CD4-positive, alpha-beta T cell treated with Interleukin-10 for 1 hour (primary cell): ENCODE measurements at places on chromosomes 3 and 15.

DNA sequence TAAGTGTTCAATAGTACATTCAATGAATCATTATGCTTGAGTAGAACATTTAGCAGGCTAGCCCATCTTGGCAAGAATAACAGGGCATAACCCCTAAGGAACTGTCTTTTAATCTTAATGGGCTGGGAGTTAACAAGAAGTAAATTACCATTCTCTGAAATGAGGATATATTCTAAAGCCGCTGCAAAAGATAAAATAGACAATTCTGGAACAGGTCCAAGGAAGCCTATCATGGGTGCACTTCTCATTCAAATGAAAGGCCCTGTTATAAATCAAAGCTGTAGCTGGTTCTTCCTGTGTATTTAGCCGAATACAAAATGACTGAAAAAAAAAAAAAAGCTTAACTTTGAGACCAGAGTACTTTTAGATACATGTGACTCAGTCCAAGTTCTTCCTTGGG is 15.6 kb downstream of the MTHFS start:
- no peak for DNase-seq

DNA sequence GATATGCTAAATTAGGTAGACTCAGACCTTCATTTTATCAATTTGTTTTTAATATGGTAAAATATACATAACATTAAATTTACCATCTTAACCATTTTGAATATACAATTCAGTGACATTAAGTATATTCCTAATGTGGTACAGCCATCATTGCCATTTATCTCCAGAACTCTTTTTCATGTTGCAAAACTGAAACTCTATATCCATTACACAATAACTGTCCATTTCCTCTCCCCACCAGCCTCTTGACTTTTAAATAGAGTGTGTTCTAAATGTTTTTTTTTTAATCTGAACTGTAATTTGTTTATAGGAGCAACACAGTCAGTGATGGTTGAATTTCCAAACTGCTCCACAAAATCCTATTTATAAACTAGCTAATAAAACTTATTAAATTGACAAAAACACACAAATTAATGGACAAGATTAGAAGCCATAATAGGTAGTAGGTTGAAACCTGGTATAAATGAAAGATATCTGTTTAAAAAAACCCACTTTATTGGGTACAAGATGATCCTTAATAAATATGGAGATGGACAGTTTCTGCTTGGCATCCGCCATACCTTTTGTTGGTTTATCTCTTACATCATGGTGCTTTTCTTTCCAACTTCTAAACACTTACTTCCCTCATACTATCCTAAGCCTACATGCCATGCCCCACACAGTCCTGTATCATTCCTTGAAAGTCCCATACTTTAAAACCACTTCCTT is 142.4 kb downstream of the ZPLD1 start:
- DNase-seq, result no peak

- no peak for DNase-seq
Observed at GRCh38 chr3:23819599-23820360, 14.0 kb downstream of the UBE2E1 start.

- DNase-seq, result no peak
Observed at GRCh38 chr15:50791486-50791885, 26.0 kb upstream of the SPPL2A start.

- DNase-seq, result no peak
Observed at GRCh38 chr15:60854858-60855564, 374.1 kb downstream of the RORA start.

- DNase-seq, result no peak
Observed at GRCh38 chr3:65027335-65027734, 339.5 kb upstream of the ADAMTS9 start.

GRCh38 chr15:43534897-43535296 is 17.5 kb downstream of the MAP1A start:
- DNase-seq, result no peak

- DNase-seq, result no peak
Observed at GRCh38 chr3:146796078-146796477, 190.9 kb upstream of the PLSCR5 start.

GRCh38 chr3:197420115-197420514 is 121.7 kb upstream of the DLG1 start:
- no peak for DNase-seq

GRCh38 chr15:78264304-78265136 is at the start of gene DNAJA4:
TSS of gene DNAJA4 (plus strand) at chr15:78264562. CDS start at chr15:78264764, 202 bp downstream.
- DNase-seq, result peak; percentile 79

GRCh38 chr3:71977525-71977924 is 192.6 kb upstream of the PROK2 start:
- no peak for DNase-seq

DNA sequence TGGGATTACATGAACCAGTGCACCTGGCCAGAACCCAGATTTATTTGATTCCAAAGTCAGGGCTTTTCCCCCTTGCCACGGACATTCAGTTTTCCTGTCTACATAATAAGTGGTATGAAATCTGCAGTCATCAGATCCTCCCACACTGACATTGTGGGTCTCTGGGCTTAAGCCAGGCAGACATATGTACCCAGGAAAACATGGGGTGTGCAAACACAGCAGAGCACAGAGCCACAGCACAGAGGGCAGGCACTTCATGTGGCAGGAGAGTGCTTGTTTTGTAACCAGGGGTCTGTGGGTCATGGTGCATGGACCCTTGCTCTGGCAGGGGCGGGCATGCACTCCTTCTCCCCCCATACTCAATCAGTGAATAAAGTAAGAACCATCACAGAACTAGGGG is 6.1 kb upstream of the ABTB1 start:
- no peak for DNase-seq

DNA sequence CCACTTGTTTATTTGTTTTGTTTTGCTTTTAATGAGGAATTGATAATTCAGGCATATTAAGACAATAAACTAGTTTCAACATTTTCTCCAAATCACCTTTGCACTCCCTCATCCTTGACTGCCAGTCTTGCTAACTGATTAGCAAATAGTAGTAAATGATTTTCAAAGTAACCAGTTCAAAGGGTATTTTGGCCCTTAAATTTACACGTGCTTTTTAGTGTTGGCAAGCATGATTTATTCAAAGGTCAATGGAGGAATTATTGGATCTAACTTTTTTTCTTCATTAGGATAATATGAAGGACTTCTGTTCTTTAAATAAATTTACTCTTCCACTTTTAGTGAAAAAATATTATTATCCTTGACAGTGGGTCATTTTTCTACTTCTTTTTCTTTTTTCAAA is 53.8 kb downstream of the BCHE start:
- DNase-seq, result no peak

DNA sequence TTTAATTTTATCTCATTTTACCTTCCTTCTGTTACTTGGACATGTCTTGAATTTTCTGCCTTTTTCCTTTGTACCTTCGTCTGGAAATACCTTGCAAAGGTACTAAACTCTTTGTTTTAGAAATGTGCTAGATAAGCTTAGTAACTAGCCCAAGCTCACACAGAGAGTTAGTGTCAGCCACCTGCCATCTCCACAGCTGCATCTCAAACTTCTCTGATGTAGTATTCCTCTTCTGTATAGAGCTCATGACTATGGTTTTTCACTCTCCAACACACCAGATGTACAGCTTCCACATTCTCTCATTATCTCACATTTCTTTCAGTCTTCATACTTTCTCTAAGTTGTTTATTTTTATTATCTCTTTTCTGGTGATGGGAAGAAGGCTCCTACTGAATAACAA is 516.6 kb upstream of the ROBO2 start:
- DNase-seq, result no peak

GRCh38 chr3:134858441-134859035 is 63.5 kb downstream of the EPHB1 start:
- DNase-seq, result no peak

DNA sequence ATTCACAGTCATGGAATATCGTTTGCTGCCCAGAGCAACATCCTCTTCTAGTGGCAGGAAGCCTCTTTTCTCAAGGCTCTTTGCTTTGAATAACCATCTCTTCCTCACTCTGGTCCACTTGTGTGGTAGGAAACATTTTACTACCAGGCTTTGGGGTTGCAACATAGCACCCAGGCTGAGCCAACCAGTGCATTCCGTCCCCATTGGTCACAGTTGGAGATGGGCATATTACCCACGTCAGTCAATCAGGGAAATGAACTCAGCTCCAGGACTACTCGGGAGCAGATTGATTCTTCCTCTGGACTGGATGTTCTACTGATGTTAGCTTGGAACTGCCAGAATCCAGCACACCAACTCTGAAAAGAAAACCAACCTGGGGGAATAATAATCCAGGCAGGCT is 4.2 kb upstream of the PEX5L start:
- DNase-seq, result no peak

GRCh38 chr15:75048394-75048793 is 25.0 kb downstream of the PPCDC start:
- DNase-seq, result no peak

- DNase-seq, result no peak
Observed at GRCh38 chr15:85588677-85589076, 206.0 kb downstream of the KLHL25 start.

DNA sequence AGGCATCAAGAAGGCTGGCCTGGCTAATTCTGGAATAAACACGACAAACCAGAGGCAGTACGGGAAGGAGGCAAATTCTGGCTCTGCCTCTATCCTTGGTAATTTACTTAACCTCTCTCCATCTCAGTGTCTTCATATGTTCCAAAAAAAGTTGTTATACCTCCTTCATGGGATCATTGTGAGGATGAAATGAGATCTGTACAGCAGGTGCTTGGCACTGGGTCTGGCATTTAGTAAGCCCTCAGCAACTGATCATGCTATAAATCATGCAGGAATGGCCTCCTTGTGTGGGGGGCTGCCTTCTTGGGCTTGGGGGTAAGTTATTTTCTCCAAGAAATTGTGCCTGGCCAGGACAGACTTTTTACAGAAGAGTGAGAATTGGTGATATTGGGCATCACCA is 38.3 kb upstream of the TRA2B start:
- DNase-seq, result no peak
